ENCODE measurements at places on chromosomes 6 and 20.

GRCh38 chr20:49275636-49276035 lies 2.2 kb downstream of the ZNFX1 start:
- no peak for DNase-seq

DNA sequence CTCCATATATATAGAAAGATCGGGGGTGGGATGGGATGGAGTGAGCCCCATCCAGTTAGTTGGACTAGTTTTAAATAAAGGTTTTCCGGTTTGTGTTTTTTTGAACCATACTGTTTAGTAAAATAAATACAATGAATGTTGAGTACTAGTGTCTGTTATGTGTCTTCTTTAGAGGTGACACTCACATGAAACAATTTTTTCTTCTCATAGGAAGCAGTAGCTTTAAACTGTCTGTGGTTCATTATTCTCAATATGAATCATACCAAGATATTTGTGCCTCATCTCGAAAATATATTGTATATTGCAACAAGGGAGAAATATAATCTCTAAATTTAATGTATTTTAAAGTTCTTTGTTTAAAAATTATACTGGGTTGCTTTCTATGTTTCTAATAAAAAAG lies 33.4 kb downstream of the HSF2 start:
- no peak for DNase-seq

GRCh38 chr6:79635232-79635543 lies 4.1 kb downstream of the SH3BGRL2 start:
- DNase-seq, result no peak

- no peak for DNase-seq
Measured at GRCh38 chr6:72132851-72133250, 246.5 kb downstream of the RIMS1 start.

GRCh38 chr20:62441987-62442539 lies 14.7 kb upstream of the RBBP8NL start:
- no peak for DNase-seq

- no peak for DNase-seq
Measured at GRCh38 chr6:113654396-113654795, 202.7 kb upstream of the MARCKS start.

DNA sequence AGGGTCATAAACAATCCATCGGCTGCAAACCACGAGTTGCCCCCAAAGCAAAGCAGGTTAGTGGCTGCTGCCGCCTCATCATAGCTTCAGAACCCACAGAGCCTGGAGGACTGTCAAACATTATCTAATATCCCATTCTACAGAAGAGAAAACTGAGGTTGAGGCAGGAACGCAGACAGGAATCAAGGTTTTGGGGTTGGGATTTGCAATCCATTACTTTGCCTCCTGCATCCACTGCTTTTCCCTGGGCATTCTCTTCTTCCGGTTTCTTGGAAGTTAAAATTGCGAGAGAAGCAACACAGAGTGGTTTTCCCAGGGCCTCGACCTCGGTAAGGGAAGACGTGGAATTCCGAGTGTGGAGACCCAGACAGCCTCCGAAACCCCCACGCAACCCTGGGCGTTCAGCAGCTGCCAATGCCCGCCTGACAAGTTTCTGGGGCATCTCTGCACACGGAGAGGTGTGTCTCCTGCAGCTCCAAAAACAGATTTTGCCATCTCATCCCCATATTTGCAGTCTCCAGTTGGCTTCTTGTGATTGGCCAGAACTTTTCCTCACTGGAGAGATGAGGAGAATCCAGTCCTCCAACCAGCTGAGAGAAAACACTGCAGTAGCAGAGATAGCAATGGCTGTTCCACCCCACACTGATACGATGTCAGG lies 45.5 kb upstream of the SNAP25 start:
- DNase-seq, result no peak

DNA sequence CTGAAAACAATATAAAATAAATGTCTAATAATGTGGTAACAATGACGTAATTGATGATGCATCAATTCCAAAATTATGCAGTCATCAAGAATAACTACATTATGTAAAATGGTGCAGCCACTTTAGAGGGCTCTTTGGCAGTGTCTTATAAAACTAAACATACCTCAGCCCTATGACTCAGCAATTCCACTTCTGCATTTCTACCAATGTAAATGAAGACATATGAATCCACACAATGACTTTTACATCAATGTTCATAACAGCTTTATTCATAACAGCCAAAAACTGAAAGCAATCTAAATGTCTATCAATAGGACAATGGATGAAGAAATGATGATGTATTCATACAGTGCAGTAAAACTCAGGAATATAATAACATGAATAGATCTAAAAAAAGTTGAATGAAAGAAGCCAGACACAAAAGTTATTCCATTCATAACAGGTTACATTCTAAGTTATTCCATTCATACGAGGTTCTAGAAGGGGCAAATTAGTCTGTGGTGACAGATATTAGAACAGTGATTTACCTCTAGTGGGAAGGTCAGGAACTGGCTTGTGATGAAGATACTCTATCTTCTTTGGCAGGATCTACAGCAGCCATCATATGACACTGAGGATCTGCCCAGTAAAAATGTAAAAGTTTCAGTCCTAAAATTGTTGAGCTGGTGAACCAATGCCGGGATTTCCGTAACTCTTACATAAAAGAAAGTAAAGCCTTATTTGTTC lies 396.1 kb downstream of the PLCB1 start:
- no peak for DNase-seq

DNA sequence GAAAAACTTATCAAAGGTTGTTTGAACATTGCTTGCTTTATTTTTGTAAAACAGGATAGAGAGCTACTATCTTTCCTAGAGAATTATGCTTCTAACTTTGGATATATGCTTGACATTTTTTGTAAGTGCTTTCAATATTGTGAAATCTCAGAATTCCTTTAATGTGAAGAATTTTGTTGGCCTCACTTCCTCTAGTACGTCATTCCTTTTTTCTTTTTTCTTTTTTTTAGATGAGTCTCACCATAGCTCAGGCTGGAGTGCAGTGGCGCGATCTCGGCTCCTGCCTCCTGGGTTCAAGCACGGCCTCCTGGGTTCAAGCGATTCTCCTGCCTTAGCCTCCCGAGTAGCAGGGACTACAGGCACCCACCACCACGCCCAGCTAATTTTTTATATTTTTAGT lies 668.1 kb downstream of the RFPL4B start:
- no peak for DNase-seq

- DNase-seq, result no peak
Measured at GRCh38 chr20:54026295-54027064, 43.9 kb downstream of the BCAS1 start.

- DNase-seq, result no peak
Measured at GRCh38 chr20:6245436-6245835, 122.6 kb upstream of the FERMT1 start.

DNA sequence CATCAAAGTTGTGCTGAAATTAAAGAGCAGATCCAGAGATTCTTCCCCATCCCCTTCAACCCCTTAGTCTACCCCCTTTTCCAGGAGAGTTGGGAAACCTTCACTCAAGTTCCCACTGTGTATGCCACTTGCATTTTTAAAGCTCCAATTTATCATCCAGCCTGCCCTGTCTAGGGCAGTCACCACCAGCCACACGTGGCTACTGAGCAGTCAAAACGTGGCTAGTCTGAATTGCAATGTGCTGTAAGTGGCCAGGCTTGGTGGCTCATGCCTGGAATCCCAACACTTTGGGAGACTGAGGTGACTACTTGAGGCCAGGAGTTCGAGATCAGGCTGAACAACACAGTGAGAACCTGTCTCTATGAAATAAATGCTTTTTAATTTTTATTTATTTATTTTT lies 34.9 kb downstream of the ERGIC3 start:
- no peak for DNase-seq

- DNase-seq, result no peak
Measured at GRCh38 chr6:119028091-119028490, 50.4 kb downstream of the FAM184A start.

GRCh38 chr6:43811733-43812099 lies 41.7 kb downstream of the VEGFA start:
- DNase-seq, result no peak

DNA sequence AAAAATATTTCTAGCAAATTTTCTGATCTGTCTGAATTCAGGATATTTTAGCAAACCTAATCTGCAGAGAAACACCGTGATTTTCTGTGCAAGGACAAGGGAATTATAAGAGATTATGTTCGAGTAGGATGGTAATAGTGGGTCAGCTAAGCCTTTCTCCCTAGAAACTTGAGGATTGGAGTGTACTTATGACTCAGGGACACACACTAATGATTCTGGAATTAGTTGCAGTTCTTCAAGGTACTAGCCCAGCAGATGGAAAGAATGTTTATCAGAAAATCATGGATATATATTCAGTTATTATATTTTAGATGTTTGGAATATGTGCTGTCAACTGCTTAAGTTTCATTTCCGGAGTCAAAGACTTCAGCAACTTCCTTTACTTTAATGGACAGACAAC lies 177.1 kb upstream of the MAP3K7 start:
- no peak for DNase-seq

DNA sequence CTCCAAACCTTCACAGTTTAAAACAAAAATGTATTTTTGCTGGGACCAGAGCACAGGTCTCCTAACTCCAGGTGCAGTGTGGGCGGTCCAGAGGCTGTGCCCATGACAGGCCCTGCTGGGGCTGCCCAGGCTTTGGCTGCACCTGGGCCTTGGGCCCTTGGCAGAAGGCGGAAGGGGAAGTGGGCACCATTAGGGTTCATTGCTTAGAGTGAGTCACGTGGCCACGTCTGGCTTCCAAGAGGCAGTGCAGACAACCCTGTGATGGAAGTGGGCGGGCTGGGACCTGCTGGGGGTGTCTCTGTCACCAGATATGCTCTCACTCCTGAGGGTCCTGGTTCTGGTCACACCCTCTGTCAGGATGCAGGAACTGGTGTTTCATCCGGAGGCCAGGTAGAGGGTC lies 302.2 kb downstream of the QKI start:
- no peak for DNase-seq

- no peak for DNase-seq
Measured at GRCh38 chr6:128252341-128253176, 267.8 kb downstream of the PTPRK start.

GRCh38 chr6:30515106-30515505 lies 25.8 kb downstream of the HLA-E start:
- no peak for DNase-seq

DNA sequence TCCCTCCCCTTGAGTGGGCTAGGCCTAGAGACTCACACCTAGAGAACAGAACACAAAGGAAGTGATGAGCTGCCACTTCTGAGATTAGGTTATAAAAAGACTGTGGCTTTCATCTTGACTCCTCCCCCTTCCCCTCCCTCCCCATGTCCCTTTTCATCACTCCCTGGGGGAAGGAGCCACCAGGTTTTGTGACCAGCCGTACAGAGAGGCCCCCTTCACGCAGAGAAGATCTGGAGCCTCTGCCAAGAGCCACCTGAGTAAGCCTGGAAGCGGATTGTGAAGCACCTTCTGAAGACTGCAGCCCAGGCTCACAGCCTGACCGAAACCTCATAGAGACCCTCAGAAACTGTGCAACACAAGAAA lies 118.4 kb upstream of the NXT1 start:
- DNase-seq, result no peak

DNA sequence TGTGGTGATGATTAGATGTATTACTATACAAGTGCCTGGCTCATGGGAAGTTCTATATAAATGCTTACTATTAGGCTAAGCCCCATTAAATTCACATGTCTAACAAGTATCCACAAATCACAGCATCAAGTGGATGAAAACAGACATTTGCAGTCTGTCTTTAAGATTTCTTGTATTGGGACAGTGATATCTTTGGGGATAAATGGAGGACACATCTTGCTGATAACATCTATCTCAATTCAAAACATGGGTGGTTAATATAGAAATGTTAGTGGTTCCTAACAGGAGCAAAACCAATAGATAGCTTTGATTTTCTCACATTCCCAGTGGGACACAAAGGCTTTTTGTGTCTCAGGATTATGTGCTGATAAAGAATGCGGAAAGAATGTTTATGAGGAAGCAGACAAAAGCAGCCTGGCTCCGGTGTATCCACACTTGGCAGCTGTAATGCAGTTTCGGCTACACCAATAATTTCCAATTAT lies 29.3 kb downstream of the PTPRK start:
- no peak for DNase-seq

GRCh38 chr20:48143435-48144081 lies 358.3 kb upstream of the SULF2 start:
- DNase-seq, result no peak

GRCh38 chr6:147530132-147531060 lies 21.9 kb downstream of the SAMD5 start:
- DNase-seq, result no peak

GRCh38 chr6:21601339-21601923 lies 7.9 kb downstream of the SOX4 start:
- DNase-seq, result no peak

- DNase-seq, result no peak
Measured at GRCh38 chr6:40791004-40791403, 203.8 kb upstream of the LRFN2 start.

DNA sequence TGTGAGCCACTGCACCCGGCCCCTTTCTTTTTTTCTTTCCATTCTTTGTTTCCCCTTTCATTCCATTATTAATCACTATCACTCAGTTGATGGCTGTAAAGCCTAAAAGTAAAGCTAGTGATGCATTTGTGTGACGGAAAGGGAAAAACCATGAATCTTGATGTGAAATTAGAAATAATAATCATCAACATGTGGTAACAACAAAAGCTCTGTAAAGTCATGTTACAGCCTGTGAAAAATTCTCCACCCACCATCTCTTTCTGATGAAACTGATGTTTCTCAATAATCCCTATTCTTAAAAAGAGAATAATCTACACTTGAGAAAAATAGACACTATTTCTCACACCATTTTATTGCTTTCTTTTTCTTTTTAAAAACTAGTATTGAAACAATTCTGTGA lies 80.0 kb downstream of the CRYBG1 start:
- no peak for DNase-seq

GRCh38 chr6:108799354-108799717 lies 48.9 kb upstream of the ARMC2 start:
- no peak for DNase-seq

DNA sequence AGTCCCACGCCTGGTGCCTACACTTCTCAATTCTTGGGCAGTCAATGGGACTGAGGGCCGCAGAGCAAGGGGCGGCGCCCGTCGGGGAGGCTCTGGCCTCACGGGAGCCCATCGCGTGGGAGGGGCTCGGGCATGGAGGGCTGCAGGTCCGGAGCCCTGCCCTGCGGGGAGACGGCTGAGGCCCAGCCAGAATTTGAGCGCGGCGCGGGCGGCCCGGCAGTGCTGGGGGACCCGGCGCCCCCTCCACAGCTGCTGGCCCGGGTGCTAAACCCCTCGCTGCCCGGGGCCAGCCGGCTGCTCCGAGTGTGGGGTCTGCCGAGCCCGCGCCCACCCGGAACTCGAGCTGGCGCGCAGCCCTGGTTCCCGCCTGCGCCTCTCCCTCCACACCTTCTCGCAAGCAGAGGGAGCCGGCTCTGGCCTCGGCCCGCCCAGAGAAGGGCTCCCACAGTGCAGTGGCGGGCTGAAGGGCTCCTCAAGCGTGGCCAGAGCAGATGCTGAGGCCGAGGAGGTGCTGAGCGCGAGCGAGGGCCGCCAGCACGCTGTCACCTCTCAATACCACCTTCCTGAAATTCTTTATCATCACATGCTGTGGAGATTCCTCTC lies 58.5 kb downstream of the BAK1 start:
- no peak for DNase-seq

Data from COR-L47 (cell line).